ENCODE measurements at places on chromosomes 6 and 20.

DNA sequence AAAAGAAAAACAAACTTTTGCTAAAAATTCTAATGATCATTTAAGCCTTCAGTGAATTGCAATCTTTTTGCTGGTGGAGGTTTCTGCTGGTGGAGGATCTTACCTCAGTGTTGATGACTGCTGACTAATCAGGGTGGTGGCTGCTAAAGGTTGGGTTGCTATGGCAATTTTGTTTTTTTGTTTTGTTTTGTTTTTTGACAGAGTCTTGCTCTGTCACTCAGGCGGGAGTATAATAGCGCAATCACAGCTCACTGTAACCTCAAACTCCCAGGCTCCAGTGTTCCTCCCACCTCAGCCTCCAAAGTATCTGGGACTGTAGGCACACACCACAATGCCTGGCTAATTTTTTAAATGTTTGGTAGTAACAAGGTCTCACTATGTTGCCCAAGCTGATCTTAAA is 94.7 kb downstream of the ANKRD6 start:
- DNase-seq: no peak

DNA sequence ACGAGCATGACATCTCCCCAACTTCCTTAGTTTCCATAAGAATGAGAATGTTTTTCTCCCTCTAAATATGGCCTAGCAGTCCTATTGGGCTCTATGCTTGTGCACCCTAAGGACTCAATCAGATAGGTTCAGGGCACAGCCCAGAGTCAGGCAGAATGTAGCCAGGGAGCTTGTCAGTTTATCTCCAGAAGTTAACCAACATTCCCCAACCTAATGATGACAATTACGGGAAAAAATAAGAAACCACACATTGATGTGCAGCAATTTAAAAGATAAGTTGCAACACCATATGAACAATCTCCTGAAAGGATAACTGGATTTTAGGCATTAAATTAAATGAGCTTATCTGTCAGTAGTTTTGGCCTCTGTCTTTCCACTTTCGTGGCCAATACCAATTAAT is 71.1 kb downstream of the HDDC2 start:
- no peak for DNase-seq

DNA sequence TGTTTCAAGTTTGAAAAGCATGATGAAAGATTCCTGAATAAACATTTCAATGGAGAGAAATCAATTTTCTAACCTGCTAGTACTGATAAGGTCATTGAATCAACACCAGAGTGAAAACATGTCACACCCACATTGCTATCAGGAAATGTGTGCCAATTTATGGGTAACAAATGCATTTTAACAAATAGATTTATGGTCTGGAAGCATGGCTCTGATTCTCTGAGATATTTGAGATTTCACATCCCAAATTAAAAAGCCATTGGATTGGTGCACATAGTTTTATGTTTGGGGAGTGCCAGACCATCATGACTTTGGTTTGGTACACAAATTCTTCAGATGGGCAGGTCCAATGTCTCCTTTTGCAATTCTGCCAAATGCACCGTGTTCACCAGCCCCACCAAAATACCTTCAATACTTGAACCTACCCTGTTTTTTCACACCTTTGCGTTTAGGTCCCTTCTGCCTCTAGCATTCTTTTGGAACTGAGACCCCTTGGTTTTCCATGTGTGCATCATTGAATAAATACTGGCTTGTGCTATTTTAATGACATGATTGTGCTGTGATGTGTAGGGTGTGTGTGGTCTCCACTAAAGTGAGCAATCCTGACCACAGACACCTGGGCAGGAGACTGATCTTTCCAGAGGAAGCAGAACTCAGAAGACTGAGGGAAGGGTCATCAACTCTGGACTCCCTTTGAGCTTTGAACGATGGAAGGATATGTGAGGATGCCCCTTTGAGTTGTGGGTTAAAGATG is 20.4 kb downstream of the IL20RA start:
- no peak for DNase-seq

DNA sequence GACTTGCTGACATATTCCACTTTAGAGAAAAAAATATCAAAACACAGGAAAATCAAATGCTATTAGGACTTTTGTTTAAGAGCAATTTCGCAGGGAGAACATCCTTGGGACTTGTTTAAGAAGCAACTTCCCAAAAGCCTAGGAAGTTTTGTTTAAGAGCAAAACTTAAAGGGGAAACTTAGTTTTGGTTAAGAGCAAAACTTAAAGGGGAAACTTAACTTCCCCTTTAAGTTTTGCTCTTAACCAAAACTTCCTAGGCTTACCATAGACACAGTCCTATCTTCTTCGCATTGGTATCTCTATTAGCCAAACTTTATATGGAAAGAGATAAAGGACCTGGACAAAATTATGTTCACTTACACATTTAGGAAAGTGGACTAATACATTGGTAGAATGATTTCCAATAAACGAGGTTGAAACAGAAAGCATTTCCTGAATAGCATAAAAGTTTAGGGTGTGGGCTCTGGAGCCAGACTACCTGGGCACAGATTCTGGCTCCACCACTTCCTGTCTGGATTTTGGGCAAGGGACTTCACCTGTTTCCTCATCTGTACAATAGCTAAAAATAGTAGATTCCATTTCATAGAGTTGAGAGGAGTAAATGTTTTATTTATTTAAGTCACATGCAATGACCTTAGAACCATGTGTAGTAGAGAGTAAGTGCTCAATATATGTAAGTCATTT is 15.7 kb downstream of the PAQR8 start:
- DNase-seq: no peak

DNA sequence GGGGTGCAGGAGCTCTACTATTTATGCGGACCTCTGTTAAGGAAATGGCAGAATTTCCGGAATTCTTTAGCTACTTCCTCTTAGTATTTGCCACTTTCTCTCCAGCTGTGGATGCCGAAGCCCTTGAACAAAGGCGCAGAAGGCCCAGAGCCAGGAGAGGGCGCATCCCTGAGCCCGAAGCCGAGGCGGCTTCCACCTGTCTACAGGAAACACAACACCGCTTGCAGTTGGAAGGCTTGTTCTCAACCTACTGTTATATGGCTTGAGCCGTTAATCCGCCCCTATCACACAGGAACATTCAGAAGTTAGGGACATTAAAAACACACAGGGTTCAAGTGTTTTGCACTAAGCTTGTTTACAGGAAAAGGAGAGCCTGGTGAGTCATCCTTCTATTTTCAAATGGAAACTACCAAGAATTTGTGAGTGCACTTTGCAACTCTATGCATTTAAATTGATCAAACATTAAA is 417.1 kb downstream of the BCKDHB start:
- no peak for DNase-seq

- no peak for DNase-seq
These were observed 113.7 kb upstream of the JARID2 start for GRCh38 chr6:15132167-15132566.

DNA sequence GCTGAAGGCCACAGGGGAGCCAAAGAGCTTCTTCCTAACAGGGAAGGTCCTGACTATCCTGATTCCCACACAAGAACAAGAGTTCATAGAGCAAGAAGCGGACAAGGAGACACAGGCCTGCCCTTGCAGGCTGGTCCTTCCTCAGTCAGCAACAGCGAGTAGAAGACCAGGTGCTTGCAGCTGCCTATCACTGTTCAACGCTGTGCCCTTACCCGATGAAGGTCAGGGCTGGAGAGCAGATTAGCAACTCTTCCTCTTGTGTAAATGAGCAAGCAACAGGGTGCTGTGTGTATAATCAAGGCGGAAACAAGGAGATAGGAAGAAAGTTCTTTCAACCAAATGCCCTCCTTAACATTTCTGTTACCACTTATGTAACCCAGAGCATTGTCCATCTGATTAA is 115.3 kb upstream of the SPACA1 start:
- no peak for DNase-seq

DNA sequence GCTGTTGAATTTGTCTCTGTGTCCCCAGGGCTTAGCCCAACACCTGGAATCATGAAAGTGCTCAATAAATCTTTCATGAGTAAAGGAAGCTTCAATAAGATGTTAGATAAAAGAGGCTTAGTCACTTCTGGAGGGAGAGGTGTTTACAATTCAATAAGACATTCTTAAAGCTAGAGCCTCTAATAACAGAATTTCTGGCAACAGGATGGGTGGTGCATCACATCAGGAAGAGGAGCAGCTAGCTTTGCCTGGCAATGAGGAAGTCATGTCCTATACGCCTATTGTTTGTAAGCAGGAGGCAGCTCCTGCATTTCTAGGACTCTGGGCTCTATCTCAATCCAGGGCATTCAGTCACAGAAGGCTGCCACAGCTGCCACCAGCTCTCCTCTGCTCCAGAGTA is 638.5 kb downstream of the EPM2A start:
- DNase-seq: no peak

DNA sequence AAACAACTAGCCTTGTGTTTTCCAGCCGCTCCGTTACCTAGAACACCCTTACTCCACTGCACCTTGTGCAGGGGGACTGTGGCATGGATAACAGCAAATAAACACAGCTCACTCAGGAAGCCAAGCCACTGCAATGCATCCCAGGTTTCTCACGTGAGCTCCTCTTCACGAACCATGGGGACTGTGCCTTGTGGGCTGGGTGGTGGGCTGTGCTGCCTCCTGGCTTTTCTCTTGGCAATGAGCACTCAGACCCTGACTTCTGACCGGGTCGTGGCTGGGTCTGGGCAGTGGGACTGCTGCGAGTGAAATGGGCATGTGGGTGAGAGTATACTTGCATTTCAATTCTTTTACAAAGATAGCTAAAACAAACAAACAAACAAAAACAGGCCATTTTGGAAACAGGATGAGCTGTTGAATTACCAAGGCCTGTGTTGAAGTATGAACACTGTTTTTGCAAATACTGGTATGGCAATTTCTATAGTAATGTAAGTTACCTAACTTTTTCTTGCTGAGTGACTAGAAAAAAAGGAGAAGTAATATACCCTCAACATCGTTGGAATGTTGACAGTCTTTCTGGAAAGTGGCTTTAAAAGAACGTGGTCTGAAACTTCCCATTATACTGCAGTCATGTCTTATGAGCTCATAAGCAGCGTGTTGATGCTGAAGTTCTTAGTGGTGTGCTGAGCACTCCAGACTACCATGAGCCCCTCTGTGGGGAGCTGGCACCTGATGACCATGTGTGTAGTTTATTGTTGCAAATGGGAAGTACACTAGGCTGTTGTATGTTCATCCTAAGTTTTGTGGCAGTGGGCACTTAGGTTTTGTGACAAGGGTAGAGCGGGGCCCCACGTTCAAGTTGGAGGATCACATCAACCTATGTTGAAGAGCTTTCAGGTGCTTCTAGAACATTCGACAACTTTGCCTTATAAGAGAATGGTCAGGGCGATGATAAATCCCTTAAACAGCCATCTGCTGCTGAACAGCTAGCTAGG is 120.4 kb downstream of the ARMC2 start:
- DNase-seq: no peak

DNA sequence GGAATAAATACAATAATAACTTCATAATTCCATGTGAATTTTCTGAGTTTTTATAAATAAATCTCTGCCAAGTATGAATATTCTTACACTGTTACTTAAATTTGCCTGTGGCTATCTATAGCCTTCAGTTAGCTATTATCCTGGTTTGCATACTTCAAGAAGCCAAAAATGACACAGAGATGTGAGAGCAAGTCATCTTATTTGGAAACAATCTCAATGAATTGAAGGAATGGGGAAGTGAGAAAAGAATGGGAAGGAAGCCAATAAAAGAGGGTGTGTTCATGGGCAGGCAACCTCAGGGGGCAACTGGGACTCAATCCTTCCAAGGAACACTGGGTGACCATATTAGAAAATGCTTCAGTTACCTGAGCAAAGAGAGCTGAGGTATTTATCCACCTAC is 9.9 kb downstream of the HAO1 start:
- DNase-seq: no peak

GRCh38 chr20:17890330-17890729 is 78.3 kb downstream of the SNX5 start:
- DNase-seq: no peak

- no peak for DNase-seq
These were observed 9.3 kb upstream of the POU3F2 start for GRCh38 chr6:98824902-98825599.

DNA sequence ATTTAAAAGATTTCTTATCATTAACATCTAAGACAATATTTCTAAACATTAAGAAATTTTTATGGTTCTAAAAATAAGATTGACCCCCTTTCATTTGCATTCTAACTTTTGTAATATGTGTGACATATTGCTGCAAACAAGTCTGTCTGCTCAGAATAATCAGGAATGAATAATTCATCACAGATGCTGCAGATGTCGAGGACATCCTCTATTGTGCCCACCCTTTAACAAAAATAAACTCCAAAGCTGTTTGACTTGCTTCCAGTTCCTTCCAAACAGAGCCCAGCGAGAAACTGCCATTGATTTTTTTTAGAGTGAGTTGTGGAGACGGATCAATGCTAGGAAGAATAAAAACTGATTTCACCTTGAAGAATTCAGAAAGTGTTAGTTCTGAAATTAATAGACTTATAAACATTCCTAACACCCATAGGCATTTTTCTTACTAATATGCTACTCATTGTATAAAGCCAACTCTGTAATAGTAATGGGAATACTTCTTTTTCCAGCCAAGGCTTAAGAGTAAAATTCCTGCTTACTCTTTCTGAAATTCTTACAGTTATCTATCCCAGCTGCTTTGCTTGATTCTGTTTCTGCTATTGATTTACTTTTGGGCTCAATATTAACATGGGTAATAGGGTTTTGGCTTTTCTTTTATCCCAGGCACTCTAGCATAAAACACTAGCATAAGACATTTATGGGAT is 244.8 kb upstream of the FAM83B start:
- no peak for DNase-seq

- no peak for DNase-seq
These were observed 153.6 kb downstream of the BMP2 start for GRCh38 chr20:6920991-6921613.

DNA sequence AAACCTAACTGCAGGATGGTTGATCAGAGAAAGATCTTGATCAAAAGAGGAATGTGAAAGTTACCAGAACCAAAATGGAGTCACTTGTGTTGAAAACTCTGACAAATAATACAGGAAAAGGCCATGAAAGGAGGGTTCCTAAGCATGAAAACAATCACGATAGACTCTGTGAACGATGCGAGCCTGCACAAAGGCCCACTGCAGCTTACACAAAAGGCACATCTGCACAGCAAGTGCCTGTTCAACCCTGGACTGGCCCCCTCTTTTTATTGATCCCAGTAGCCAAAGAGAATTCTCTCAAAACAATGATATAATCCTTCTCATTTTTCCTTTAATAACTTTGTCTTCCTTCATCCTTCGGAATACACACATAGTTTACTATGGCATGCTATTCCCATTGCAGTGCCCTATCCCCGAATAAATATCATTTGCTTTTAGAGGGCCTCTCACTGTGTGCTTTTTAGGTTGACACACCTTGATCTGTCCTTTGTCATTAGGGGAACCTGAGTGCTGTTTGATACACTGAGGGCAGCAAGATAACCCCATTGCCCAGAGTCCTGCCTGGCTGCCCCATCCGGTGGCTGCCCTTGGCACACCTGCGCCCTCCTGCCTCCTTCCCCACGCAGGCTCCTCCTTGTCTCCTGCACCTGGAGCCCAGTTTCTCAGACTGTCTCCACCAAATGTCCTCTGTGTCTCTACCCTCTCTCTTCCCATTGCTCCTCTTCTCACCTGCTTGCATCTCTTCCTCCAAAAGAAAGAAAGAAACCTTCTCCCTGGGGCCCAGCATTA is 98.3 kb upstream of the FRMD1 start:
- DNase-seq: no peak

All from stimulated activated CD4-positive, alpha-beta T cell treated with anti-CD3 and anti-CD28 coated beads, Interleukin-1b, Interleukin-23, amount 100 ng/mL, for 1 hour (primary cell).